ENCODE measurements at places on chromosomes 7 and 10.

GRCh38 chr10:29301359-29301910 is 12.6 kb downstream of the LYZL1 start:
- DNase-seq: no peak

GRCh38 chr7:46687203-46687602 is 766.1 kb upstream of the IGFBP3 start:
- no peak for DNase-seq

DNA sequence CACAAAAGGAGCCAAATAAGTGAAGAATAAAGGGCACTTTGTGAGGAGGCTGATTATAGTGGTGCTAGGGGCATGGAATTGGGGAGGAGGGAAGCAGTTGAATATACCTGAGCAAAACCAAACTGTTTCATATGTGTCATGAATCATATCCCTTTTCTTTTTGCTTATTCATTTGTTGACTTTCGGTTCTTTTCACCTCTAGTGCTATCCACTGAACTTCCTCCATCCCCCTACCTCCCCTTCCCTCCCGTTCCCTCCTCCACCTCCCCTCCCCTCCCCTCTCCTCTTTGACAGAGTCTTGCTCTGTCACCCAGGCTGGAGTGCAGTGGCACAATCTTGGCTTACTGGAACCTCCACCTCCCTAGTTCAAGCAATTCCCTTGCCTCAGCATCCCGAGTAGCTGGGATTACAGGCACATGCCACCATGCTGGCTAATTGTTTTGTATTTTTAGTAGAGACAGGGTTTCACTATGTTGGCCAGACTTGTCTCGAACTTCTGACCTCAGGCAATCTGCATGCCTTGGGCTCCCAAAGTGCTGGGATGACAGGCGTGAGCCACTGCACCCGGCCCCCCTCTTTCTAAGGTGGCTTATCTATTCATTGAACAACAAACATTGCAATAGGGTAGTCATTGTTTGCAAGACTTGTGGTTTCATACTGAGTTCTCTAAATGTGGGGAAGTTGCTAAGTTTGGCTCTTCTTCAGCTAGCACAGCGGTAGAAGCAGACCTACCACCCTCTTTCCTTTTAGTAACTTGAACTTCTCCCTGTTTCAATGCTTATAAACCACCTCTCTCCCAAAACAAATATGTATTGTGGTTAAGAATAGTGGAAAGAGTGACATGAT is 150.4 kb upstream of the PRPS1L1 start:
- no peak for DNase-seq

DNA sequence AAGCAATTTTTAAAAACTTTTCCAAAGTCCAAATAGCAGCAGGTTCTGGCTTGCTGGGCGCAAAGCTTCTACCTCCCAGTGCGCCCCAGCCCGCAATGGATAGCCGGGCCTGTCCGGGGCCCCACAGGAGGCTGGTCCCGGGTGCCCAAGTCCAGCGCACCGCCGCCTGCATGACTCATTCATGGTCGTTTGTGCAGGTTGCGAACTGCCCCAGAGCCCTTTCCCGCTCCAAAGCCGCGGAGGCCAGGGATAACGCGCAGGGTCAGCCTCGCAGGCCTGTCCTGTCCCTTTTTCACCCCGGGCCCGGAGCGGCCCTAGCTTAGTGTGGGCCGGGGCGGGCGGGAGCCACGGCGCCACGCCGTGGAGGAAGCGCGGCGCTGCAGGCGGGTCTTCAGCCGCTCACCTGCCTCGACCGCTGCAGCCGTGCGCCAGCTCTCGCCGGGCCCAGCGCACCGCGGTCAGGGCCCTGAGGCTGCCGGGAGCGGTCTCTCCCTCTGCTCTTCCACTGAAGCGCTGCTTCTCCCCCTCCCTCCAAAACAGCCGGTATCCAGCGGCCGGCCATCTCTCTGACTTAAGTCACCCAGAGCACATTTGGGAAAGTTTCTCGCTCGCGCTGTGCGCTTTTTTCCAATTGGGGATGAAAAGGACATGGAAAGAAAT is 1.7 kb upstream of the EGR2 start:
- peak; percentile 38 for DNase-seq

DNA sequence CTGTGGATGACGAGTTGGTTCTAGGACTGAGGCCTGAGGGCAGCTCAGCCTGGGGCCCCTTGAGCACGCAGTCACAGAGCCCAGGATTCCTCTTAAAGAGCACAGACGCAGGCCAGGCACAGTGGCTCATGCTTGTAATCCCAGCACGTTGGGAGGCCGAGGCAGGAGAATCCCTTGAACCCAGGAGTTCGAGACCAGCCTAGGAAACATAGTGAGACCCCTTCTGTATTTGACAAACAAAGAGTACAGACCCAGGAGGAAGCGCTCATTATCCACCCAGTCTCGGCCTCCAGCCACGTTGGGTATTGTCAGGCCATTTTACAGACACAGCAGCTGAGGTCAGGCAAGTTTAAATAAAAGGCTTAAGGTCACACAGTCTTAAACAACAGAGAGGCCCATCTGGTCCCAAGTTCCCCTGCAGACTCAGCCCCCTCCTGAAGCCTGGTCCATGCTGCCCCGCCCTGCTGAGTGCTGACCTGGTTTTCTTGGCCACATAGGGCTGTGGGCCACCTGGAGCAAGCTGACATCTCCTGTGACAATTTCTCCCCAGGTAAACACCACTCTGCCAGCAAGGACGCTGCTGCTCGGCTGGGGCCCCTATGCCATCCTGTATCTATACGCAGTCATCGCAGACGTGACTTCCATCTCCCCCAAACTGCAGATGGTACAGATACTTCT is 12.6 kb downstream of the RGR start:
- DNase-seq: no peak

GRCh38 chr10:108203905-108204527 is 1039.5 kb upstream of the SORCS1 start:
- DNase-seq: no peak

GRCh38 chr10:6610647-6611046 is 30.6 kb upstream of the PRKCQ start:
- no peak for DNase-seq

DNA sequence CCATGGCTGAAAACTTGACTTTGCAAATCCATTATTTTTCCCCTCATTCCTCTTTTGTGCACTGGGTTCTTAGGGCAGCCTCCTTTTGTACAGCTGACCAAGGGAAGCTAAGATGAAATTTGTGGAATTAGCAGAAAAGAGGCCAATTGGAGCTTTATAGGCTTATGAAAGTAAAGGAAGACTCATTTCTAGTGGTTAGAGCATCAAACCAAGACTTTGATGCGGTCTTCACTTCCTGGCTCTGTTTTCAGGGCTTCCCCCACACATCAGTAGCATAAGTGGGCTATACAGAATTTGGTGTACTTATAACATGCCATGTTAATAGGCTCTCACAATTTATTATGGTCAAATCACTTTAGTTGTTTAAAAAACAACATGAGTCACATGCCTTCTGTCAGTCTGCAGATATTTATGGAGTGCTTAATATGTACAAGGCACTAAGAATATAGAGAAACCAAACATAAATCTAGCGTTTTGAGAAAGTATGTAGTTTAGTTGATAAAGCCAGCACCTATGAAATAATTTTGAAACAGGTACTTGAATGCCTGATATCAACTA is 5.7 kb downstream of the AUTS2 start:
- DNase-seq: no peak

DNA sequence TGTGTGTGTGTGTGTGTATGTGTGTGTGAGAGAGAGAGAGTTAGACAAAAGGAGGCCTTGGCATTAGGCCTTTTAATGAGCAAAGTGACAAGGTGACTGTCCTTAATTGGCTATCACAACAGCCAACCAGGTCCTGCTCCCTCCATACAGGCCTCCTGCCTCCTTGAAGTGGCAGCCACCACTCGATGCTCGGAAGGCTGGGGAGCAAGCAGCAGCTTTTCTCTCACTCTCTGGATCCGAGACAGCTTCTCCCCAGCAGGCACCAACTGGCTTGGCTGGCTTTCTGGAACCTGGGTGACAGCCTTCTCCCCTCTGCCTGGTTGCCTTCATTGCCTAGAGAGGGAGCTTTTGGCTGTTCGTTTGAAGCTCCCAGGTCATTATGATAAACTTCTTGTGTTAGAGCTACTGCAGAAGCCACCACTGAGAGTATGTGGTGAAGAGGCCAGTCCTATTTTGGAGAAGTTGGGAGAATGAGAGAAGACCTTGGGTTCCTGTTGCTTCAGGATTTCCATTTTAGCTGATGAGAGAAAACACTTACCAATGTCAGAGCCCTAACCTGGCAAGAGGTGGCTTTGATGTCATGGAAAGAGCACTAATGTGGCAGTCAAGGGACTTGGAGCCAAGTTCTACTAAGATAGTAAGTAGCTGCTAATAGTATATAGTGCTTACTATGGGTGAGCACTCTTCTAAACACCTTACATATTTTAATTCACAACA is 37.6 kb downstream of the RPS24 start:
- DNase-seq: no peak

GRCh38 chr7:2331707-2332106 is 17.5 kb upstream of the SNX8 start:
- DNase-seq: no peak

GRCh38 chr10:91024541-91024940 is 103.7 kb upstream of the ANKRD1 start:
- DNase-seq: no peak

DNA sequence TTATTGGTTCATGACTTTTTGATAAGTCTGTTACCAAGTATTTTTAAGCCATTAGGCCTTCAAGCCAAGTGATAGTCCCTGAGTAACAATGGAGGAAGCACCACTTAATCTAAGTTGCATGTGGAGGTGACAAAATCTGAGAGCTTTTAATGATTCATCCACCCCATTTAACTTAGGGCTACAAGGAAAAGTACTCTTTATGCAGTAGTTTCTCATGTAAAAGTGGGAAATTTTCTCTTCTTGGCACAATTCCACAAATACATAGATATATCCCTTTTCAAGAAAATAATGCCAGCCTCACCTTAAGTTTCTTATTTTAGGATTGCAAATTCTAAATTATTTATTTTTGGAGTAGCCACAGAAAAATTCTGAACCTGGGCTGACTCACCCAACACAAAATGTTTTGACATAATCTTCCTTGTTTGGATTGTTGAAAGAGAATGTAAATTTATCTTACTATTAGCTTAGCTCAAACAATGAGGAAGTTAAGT is 85.7 kb downstream of the SUGCT start:
- no peak for DNase-seq

DNA sequence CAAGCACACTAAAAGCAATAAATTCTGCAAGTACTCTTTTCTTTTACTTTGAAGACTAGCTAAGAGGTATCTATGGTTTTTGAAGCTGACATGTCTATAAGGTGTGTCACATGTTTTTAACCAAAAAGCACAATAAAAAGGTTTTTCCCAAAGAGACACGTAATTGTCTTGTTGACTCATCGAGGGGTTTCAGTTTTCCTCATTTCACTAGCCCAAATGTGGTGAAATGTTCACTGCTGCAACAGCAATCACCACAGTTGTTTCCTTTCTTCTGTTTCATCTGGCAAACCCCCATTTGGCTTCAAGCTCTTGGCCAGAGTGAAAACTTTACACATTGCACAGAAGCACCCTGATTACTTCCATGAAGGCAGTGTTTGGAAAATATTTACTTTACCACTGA is 3.8 kb upstream of the HOXA4 start:
- DNase-seq: no peak

GRCh38 chr10:29140991-29141390 is 147.9 kb upstream of the LYZL1 start:
- DNase-seq: no peak

GRCh38 chr7:36659172-36659516 is 65.2 kb downstream of the AOAH start:
- DNase-seq: no peak

GRCh38 chr10:30538086-30538485 is 91.5 kb downstream of the LYZL2 start:
- DNase-seq: no peak

- DNase-seq: no peak
Observed at GRCh38 chr7:146557971-146558469, 441.4 kb downstream of the CNTNAP2 start.

DNA sequence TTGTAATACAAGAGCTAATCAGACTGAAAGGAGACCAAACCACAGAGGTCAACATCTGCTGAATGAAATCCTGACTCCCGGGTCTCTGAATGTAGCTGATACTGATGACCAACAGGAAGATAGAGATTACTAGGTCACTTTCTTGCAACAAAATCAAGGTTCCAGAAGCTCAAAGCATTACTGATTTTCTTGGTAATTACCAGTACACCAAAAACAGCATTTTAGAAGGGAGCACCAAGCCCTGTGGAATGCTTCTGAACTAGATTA is 177.7 kb downstream of the SLC25A13 start:
- DNase-seq: no peak

DNA sequence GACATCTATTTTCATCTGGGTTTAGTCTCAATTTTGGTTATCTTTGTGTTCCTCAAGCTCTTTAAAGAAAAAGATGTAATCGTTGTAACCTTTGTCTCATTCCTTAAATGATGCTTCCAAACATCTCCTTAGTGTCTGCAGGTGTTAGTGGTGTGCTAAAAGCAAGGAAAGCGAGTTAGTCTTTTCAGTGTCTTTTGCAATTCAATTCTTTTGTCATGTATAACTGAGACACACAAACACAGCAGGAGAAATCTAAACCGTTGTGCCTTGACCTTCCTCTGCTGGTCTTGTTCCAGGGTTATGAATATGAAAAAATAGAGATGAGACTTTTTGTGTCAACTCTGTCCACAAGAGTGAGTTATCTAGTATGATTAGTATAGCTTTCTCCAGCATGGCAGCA is 40.7 kb downstream of the PIK3CG start:
- no peak for DNase-seq

DNA sequence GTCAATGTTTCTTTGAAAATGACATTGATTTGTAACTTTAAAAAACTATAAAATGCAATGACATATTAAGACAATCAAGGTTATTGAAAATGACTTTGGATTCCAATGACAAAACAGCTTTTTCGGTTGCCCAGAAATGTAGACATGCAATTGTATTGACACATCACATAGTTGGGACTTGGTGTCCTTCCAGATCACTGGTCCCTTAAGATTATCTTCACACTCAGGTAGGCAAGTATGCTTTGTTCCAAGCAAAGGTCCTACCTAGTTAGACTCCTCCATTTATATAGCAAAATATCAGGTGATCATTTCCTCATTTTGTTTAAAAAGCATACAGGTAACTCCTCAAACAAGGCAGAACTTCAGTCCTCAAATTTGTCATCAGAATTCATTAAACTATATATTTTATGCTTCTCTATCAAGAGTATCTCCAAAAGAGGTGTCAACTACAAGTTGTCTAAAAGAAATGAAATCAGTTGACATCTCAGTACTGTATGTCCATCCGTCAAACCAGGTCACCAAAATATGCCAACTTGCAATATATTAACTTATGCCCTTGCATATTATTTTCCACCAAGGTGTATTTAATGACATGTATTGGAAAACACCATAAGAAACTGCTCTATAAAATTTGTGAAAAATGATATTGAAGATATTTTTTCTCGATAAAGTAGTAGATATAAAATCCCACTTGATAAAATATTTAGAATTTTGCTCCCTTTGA is 64.6 kb downstream of the TSPAN12 start:
- DNase-seq: no peak

GRCh38 chr10:72334196-72334824 is 20.4 kb downstream of the DNAJB12 start:
- DNase-seq: no peak
